Activated naive CD4-positive, alpha-beta T cell treated with anti-CD3 and anti-CD28 coated beads, Interleukin-2, amount 10 ng/mL, durations not matched to agents 5 hours and 36 hours (primary cell): ENCODE measurements at places on chromosomes 3 and 15. TPM values are rescaled to one million over a fixed set of nuclear protein-coding genes. Genes with fewer than 3 reads are reported as not detected.

Gene TTLL13
- 0.20 TPM for total RNA-seq

Gene ACSBG1
- 0.26 TPM for total RNA-seq

Gene CLDN16
- total RNA-seq = not detected

Gene NR2E3
- total RNA-seq = not detected

Gene NANOGP8
- not detected for total RNA-seq

Gene LIPH
- not detected for total RNA-seq

Gene PLCB2
- total RNA-seq = 178 TPM

Gene CRYBG3
- total RNA-seq = 5.8 TPM

Gene TRIM71
- total RNA-seq = not detected

Gene ARPP21
- total RNA-seq = not detected

Gene PLIN1
- total RNA-seq = not detected

Gene EPHB3
- 0.17 TPM for total RNA-seq

Gene SCAPER
- total RNA-seq = 22.9 TPM

Gene BFSP2
- not detected for total RNA-seq

Gene MYZAP
- 0.53 TPM for total RNA-seq

Gene TRH
- total RNA-seq = not detected

Gene LRRC2
- 0.55 TPM for total RNA-seq

Gene IMPG2
- total RNA-seq = 0.58 TPM

Gene MAGI1
- total RNA-seq = 0.05 TPM

Gene CYP19A1
- not detected for total RNA-seq

Gene RIOX2
- 39.4 TPM for total RNA-seq

Gene IL5RA
- not detected for total RNA-seq

Gene CFAP92
- total RNA-seq = not detected

Gene SLC12A1
- not detected for total RNA-seq

Gene MYO5C
- total RNA-seq = 3.4 TPM

Gene GOLGA8Q
- 1.1 TPM for total RNA-seq

Gene DOCK3
- total RNA-seq = 1.5 TPM

Gene LRRC15
- not detected for total RNA-seq

Gene CIB2
- 0.71 TPM for total RNA-seq

Gene COL6A5
- not detected for total RNA-seq

Gene TRPM1
- not detected for total RNA-seq

Gene SERPINI2
- total RNA-seq = not detected

Gene CHST13
- not detected for total RNA-seq

Gene ST3GAL6
- not detected for total RNA-seq

Gene ATP10A
- 45.2 TPM for total RNA-seq

Gene CHST14
- total RNA-seq = 13.7 TPM
